ENCODE measurements at places on chromosomes 16 and 17. TPM values are rescaled to one million over a fixed set of nuclear protein-coding genes. Genes with fewer than 3 reads are reported as not detected.

Gene OTOP2
- not detected for total RNA-seq

Gene ADAD2
- total RNA-seq = not detected

Gene CDH1
- not detected for total RNA-seq

Gene NOD2
- total RNA-seq = 0.08 TPM

Gene YBX2
- 0.66 TPM for total RNA-seq

Gene RNF222
- 0.18 TPM for total RNA-seq

Gene VTN
- not detected for total RNA-seq

Gene CNGB1
- total RNA-seq = not detected

Gene ABR
- total RNA-seq = 118 TPM

Gene NKD1
- total RNA-seq = 5.9 TPM

Gene TNFRSF17
- total RNA-seq = 0.63 TPM

Gene CES5A
- not detected for total RNA-seq

Gene ZNF286A
- 27.5 TPM for total RNA-seq

Data from naive thymus-derived CD8-positive, alpha-beta T cell (primary cell).